ENCODE measurements at places on chromosomes 1 and 21. TPM values are rescaled to one million over a fixed set of nuclear protein-coding genes. Genes with fewer than 3 reads are reported as not detected.

The SERTAD4 gene
- polyA plus RNA-seq = 4.1 TPM

The RALGPS2 gene
- 21.0 TPM for polyA plus RNA-seq

The ENAH gene
- polyA plus RNA-seq = 255 TPM

The SLFNL1 gene
- polyA plus RNA-seq = 1.2 TPM

DNA sequence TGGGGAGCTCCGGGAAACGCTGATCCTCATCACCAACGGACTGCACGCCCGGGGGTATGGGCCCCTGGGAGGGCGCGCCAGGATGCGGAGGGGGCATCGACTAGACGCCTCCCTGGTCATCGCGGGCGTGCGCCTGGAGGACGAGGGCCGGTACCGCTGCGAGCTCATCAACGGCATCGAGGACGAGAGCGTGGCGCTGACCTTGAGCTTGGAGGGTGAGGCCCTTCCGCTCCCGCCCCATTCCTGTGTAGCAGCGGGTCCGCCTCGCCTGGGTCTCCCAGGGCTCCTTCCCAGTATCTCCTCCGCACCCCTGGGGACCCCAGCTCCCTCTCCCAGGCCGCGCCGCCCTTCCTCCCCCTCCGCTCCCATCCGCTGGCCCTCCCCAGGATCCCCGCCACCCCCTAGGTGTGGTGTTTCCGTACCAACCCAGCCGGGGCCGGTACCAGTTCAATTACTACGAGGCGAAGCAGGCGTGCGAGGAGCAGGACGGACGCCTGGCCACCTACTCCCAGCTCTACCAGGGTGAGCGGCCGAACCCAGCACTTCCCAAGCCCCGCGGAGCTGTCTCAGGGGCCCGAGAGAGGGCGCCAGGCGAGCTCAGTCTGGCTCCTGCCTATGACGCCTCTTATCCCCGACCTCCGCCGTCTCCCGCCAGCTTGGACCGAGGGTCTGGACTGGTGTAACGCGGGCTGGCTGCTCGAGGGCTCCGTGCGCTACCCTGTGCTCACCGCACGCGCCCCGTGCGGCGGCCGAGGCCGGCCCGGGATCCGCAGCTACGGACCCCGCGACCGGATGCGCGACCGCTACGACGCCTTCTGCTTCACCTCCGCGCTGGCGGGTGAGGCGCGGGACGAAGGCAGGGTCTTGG lies 5.0 kb downstream of the HAPLN2 start:
- DNase-seq = peak; percentile 81

DNA sequence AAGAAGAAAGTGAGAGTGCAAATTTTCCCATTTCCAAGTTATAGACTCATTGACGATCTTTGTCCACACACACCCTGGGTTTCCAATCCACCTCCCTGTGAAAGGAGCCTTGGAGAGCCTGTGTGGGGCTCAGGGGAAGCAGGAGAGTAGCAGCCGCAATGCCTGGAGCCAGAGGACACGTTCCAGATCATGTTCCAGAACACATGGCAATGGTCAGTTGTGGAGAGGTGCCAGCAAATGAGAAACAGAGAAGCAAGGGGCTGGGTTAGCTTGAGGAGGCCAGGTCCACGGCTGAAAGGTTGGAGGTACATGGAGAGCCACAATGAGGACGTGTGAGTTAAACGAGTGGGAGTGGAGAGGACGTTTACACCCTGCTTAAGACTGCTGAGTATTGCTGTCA lies 33.0 kb upstream of the SIPA1L2 start:
- no peak for DNase-seq

GRCh38 chr1:228401782-228402640 lies 4.6 kb downstream of the TRIM11 start:
- DNase-seq = peak; percentile 75

- DNase-seq = no peak
Measured at GRCh38 chr1:93611668-93612067, 70.0 kb downstream of the BCAR3 start.

DNA sequence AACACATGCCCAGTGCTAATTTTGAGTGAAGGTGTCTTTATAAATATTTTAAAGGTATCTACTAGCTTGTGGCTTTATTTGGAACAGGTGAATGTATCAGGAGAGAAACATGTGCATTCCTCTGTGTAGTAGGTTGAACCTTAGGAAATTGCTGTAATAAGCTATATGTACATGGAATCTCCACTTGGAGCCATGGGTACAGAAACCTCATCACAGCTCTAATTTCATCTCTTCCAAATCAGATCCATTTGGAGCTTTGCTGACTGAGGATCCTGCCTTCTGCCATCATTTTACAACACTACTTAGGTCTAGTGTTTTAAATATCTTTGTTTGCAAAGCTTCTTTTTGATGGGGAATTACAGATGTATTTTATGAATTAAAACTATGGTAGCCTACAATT lies 2.1 kb downstream of the KCNK2 start:
- DNase-seq = no peak

DNA sequence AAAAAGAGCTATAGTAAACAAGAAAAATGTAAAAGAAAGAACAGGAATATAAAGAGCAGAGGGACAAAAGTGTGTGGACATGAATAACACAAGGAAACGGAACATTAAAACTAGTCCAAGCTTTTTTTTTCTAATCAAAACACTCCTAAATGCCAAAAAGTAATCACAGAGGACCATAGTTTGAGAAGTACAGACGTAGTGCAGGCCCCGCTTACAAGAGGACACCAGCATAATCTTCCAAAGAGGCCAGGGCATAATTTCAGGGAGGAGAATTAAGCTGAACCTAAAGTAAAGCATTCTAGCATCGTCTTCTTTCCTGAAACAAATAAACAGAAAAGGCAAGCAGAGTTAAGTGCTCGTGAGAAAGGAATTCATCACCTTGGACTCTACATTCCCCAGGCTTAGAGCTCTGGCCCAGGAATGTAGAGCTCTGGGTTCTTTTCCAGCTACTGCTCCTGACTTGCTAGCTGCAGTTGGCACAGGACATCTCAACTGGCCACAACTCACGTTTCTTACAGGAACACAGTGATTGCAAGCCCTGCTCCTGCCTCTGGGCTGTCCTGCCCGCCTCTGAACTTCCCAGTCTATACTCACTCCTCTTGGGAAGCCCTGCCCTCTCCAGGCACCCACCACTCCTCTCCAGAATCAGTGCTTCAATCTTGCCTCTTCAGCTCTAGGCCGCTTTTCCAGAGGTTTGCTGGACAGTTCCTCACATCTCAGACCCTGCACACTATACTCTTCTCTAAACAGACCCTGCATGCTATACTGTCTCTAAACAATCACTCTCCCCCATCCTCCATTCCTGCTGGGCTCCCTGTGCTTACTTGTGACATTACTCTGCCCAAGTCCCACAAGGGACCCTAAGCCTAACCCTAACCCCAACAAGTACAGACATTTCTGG lies 9.8 kb downstream of the RGS8 start:
- no peak for DNase-seq

- DNase-seq = no peak
Measured at GRCh38 chr1:111499026-111499785, 4.2 kb downstream of the ADORA3 start.

- DNase-seq = no peak
Measured at GRCh38 chr1:24501371-24502064, 1.1 kb upstream of the RCAN3 start.

DNA sequence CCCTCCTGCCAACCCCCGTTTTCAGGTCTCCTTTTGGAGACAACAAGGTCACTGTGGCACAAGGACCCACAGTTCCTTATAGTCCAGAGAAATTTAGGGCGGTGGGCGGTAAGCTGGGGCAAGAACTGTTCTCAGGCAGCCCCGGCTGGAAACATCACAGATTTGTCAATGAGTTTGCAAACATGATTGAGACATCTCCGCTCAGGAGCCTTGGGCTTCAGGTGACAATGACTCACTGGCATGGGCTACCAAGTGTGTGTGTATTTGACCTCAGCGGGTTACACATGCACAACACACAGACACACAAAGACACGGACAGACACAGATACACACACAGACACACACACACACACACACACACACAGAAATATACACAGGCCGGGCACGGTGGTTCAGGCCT lies 58.2 kb upstream of the ABCG1 start:
- DNase-seq = peak; percentile 4

GRCh38 chr1:109371341-109371739 lies 26.4 kb downstream of the SORT1 start:
- DNase-seq = no peak

DNA sequence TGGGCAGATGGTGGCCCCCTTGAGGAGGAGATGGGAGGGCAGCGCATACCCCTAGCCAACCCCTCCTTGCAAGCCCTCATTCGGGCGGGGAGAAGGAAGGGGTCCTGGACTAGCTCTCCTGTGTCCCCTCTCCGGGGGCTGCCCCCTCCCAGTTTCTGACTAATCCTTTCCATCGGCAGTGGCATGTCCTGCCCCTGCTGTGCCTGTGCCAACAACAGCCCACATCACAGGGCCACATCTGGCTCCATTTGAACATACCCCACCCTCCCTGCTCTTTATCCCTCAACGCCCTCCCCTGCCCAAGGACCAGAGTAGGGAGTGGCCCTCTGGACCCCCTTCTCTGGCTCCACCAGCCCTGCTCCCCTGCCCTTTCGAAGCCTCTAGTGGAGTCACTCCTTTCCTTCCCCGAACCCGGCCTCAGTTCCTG lies 11.0 kb upstream of the LMNA start:
- peak; percentile 61 for DNase-seq

DNA sequence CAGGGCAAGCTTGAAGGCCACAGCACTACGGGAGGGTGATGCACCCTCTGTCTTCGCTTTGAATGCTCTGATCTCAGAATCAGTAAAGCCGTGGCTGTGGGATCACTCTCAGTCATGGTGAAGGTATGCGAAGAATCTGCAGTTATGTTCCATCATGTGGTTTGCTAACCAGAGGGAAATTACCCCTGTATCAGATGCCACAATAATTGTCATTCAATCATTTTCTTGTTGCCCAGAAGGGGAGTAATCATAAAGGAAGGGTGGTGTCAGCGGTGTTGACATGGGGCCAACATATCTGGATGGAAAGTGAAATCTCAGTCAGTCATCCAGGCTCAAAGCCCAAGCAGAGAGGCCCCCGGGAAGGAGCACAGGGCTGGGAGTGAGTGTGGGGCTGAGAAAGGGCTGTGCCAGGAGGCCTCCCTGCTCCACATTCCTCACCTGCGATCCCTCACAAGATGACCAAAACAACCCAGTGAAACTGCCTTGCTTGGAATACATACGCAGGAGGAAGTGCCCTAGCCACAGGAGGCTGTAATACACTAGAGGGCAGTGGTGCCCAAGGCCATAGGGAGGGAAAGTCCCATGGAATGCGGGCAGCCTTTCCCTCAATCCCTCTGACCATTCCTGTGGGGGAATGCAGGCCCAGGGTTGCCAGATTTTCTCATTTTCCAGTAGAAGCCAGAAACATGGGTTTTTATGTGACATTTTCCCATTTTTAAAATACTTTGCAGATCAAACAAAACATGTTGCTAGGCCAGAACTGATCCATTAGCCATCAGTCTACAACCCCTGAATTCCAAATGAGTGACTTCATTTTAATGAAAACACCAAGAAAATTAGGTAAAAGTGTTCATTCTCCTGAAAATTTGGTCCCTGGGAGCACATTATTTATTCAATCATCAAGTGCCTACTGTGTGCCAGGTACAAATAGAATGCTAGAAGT lies 95.7 kb upstream of the VANGL1 start:
- no peak for DNase-seq

DNA sequence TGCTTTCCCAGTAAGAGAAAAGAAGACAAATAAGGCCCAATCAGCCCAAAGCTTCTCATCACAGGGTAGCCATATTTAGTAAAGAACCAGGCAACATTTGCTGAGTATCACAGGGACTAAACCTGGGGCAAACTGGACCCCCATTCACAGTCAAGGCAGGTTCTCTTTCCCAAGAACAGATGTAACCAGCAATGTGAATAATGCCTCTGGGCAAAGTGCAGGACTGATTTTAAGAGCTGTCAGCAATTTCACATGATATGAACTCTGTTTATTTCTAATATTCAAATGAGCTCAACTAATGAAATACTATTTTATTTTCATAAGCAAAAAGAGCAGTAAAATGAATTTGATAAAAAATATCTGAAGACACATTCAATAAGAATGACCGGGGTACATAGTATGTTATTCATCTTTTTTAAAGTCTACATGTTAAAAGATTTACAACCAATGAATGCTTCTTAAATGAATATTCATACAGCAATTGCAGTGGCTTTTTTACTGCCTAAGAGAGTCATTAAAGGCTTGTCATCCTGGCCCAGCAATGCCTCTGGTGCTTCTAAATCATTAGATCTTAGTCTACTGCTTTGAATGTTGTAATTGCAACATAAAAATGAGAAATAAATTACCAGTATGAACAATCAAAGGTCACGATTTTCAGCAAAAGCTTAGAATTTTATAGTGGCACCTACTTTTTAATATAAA lies 308.8 kb downstream of the SMYD3 start:
- no peak for DNase-seq

DNA sequence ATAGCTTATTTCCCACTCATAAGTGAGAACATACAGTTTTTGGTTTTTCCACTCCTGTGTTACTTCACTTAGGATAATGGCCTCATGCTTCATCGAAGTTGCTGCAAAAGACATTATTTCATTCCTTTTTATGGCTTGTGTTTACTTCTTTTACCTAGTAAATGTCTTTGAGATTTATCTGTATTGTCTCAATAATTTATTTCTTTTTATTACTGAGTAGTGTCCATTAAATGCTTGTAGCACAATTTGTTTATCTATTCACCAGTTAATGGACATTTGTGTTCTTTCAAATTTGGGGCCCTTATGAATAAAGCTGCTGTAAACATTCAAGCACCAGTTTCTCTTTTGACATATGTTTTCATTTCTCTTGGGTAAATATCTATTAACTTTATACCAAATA lies 86.0 kb downstream of the UCHL5 start:
- no peak for DNase-seq

DNA sequence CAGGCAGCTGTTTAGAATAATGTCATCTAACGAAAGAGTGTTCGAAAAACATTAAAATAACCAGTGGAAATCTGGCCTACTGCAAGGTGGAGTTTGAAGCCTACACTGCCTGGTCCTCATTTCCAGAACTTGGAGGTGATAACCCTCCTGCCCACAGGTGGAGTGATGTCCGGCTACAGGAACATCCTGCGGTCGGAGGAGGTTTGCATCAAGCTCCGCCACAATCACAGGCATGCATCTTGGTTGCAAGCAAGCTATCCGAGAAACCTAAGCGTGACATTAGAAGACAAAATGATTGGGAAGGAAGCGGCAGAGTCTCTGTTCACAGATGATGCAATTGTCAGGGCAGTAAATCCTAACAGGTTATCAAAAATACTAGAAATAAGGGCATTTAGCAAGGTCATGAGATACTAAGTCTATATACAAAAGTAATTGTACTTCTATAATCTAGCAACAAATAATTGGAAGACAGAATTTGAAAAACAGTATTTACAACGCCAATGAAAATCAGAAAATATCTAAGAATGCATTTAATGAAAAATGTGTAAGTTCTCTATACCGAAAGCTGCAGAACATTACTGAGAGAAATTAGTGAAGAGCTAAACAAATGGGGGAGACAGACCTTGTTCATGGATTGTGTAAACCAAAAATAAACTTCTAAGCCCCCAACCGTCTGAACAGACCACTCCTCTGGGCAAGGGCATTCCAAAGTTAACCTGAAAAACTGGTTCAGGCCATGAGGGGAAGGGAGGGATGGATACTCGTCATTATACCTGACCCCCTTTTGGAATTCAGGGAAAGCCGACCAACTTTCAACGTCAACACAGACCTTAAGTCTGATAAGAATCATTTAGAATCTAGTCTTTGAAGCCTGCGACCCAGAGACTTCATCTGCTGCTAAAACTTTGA lies 4.7 kb upstream of the SLC19A1 start:
- DNase-seq = no peak

All from left lung (tissue), 14 donors.